ENCODE measurements at places on chromosomes 6 and 20.

DNA sequence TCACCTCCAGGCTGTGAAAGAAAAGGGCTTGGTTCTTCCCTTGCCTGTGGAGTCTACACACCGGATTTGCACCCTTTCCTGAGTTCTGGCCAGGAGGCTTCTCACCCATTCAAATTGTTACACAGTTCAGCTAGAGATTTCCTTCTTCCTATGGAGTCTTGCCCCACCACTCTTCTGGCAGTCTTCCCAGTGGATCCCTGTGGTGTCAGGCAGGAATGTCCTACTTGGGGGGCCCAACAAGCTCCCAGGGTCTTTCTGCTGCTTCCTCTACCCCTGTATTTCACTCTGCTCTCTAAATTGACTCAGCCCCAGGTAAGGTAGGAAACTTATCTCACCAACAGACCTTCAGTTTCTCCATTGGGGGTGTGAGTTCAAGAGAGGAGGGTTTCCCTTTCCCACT is 14.0 kb upstream of the CST9L start:
- DNase-seq, result no peak

GRCh38 chr20:35845561-35845960 is 73.7 kb downstream of the PHF20 start:
- no peak for DNase-seq

DNA sequence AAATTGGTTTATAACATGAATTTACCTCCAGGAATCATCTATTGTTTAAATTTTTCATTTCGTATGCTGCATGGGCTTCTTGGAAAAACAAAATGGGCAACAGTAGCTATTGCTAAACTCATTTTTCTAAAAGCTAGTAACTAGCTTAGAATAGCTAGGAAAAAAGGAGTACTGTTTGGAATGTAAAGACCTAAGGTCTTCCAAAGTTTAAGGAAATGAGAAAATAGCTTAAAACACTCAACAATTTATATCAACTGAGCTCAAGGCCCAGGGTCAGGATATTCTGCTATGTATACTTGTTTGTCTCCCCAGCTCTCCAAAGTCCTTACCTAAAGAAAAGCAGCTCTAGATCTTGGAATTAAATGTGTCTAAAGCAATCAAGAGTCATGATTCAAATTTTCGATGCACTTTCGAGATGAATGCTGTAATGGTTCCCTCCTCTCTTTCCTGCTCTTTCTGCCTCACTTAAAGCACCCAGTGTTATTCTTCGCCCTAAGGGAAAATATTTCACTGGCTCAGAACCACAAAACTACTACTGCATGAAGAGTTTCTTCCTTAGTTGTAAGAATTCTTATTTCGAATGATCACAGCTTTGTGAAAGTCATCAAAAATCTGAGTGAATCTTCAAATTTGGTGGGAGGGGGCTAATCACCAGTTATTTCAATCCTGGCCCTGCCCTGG is 41.6 kb downstream of the LYRM4 start:
- DNase-seq, result no peak

DNA sequence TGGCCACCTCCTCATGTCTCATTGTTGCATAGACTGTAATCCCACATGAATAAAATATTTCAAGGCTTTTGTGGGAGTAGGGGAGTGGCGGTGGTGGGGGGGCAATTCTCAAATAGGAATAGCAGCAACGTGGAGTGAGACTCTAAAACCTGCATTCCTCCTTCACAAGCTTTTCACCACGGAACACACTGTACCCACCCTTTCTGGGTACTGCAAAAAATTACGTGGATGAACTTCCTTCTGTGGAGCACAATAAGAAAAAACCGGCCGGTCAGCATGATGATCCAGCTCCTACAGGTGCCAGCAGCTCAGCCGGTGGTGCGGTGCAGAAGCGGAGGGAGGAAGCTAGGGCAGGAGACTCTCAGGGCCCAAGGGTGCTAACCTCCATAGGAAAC is 930 bp upstream of the RRAGD start:
- DNase-seq, result no peak

DNA sequence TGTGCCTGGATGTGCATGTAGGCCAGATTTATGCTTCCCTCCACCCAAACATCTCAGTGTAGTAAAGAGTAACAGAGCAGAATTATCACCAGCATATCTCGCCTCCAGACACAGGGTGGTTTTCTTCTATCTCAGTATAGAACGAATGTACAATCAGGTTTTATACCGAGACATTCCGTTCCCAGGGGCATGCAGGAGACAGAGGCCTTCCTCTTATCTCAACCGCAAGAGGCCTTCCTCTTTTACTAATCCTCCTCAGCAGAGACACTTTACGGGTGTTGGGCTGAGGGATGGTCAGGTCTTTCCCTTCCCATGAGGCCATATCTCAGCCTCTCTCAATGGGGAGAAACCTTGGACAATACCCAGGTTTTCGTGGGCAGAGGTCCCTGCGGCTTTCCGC is 36.4 kb upstream of the MC3R start:
- no peak for DNase-seq

GRCh38 chr6:137767465-137767864 is 99.6 kb upstream of the TNFAIP3 start:
- no peak for DNase-seq

DNA sequence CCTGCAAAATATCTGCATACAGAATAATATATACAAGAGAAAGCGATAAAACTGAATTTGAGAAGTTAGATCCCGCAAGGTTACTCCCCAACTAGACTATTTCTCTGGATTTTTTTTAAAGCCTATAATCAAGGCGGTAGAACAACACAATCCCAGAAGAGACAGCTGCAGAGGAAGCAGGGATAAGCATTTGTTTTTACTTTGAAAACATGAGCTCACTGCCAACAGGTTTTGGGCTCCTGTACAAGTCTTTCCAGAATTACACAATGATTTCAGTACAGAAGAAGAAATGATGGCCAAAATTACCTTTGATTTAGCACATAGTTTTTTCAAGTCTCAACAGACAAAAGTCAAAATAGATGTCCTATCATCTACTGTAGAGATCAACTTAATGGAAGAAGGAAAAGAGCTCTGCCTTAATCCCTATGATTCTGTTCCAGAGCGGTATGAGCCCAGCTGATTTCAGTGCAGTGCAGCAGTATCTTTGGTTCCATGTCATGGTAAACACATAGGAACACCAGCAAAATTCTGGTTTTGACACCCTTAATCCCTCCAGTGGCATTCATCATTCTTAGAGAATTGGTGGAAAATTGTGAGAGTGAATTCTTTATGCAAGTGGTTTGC is 304.3 kb downstream of the HDGFL1 start:
- no peak for DNase-seq

GRCh38 chr6:47646689-47647088 is 51.7 kb upstream of the ADGRF4 start:
- DNase-seq, result no peak

DNA sequence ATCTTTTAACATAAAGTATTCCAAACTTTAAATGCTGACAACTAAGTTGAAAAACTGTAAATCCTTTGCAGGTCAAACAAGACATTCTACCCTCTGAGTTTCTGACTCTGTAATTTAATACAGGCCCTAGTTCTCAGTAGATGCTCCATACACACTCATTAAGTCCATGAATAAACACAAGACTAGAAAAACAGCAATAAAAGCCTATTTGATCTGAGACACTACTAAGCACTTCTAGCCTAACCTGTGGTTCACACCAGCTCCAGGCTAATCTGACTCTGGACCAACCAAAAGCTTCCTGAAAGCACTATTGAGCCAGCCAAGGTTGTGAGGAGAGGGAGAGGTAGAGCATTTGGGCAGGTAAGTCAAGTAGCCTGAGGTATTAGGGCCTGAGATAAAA is 103.9 kb downstream of the EPM2A start:
- DNase-seq, result no peak

DNA sequence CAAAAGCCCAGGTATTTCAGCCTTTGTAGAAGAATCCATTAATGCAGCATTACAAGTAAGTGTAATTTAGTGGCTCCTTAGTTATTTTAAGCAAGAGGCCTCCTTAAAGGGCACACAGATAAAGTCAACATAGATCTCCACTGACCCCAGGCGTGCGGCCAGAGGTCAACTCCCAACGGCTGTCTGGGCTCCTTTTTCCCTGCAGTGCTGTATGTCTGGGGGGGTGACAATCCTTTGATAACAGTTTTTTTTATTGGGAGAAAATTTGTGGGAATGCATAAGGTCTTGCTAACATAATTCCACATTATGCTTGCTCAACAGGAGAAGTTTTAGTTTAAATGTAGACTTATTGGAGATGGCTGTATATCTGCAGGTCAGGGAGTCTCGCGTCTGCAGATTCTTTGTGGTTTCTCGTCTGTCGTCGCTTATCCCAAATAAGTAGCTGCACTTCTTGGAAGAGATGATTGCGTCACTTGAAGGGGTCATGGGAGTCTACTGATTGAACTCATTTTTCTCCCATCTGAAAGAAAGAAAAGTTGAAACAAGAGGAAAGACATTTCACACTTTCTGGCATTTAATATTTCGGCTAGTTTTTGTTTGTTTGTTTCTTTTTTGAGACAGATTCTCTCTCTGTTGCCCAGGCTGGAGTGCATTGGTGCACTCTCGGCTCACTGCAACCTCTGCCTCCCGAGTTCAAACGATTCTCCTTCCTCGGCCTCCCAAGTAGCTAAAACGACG is 151.7 kb upstream of the AKAP12 start:
- DNase-seq, result no peak

- no peak for DNase-seq
These were observed 16.2 kb downstream of the CST7 start for GRCh38 chr20:24965065-24965919.

All from HS-5 (cell line).